ENCODE measurements at places on chromosomes 4 and X.

GRCh38 chr4:182808673-182809416 lies 108.3 kb downstream of the DCTD start:
- peak; percentile 77 for DNase-seq

DNA sequence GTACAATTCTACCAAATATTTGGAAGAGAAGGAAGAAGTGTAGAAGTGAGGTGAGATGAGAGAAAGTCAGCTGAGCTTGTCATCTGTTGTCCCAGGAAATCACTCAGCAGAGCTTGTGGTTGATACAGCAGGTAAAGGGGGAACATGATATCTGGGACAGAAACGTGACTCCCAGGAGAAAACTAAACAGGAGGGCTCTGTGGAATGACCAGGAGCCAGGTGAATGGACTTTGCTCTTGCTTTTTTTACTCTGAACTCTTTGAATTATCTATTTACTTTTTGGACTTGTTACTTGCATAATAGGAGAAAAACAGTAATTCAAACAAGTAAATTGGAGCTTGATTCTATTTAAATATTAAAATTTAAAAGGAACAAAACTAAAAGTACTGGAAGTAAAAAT lies 555.6 kb upstream of the FRG1 start:
- DNase-seq: no peak

DNA sequence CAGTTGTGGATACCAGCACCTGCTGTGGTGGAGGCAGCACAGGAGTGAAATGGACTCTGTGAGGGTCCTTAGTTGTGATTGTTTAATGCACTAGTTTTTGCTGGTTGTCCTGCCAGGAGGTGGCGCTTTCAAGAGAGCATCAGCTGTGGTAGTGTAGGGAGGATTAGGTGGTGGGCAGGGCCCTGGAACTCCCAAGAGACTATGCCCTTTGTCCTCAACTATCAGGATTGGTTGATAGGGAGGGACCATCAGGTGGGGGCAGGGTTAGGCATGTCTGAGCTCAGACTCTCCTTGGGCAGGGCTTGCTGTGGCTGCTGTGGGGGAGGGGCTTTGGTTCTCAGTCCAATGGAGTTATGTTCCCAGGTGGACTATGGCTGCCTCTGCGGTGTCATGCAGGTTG lies 121.9 kb downstream of the RRAGB start:
- DNase-seq: no peak

GRCh38 chr4:93313197-93313596 lies 515.4 kb upstream of the ATOH1 start:
- DNase-seq: no peak

DNA sequence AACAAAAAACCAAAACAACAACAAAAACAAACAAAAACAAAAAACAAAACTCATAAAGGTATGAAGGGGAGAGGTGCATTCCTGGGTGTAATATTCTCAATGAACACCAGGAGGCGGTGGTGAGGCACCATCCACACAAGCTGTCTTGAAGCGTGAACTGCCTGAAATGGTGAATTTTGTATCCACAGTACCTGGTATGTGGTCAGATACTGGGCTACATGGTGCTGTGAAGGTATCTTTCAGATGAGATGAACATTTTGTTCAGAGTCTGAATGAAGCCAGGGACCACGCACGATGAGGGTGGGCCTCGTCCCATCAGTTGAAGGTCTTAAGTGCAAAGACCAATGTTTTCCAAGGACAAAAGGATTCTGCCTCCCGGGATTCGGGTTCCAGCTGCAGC lies 58.5 kb downstream of the ASMT start:
- peak; percentile 60 for DNase-seq

GRCh38 chr4:109079731-109080130 lies 222.7 kb downstream of the COL25A1 start:
- DNase-seq: no peak

DNA sequence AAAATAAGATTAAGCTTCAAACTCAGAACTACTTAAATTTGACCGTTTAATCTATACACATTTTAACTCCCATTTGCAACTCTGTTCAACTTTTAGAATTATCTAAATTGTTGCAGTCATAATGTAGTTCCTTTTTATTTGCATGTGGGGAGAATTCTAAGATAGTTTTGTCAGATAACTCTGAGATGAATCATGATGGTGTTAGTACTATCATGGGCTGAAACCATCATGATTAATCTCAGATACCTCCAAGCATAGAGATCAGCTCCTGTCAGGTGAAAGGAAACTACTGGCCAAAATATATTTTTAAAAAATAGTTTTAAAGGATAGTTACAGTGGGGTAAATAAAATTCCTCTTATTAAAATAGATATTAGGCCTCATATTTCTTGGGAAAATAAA lies 39.0 kb downstream of the FBXO8 start:
- no peak for DNase-seq

GRCh38 chrX:139903210-139903609 lies 29.6 kb downstream of the ATP11C start:
- DNase-seq: no peak

DNA sequence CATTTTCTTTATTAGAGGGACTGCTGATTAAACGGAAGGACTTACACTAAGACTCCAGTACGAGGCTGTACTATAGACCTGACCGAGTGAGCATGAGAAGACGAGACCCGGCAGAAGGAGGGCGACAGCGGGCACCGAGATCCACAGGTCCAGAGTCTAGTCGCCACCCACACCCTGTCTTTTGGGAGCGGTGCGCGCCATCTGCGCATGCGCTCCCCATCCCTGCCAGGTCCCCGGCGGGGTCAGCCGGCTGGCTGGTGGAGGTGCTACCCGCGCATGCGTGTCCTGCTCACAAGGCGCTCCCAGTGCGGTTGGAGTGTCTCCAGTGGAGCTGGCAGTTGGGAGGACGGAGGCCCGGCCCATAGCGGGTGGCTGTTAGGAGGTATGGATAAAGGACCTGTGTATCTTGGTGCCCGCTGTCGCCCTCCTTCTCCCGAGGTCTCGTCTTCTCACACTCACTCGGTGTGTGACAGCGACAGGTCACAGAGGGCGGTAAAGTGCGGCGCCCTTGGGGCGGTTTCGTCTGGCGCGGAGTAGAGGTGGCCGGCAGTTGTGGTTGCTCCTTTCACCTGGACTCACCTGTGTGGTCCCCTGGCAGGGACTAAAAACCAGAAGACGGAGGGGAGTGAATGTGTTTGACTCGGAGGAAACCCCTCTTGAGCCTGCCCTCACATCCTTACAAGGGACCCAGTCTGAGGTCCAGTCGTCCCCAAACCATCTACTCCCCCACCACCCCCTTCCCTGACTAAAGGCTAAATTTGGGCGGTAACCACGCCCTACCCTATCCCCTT lies 7.6 kb upstream of the HSD17B10 start:
- DNase-seq: peak; percentile 80

DNA sequence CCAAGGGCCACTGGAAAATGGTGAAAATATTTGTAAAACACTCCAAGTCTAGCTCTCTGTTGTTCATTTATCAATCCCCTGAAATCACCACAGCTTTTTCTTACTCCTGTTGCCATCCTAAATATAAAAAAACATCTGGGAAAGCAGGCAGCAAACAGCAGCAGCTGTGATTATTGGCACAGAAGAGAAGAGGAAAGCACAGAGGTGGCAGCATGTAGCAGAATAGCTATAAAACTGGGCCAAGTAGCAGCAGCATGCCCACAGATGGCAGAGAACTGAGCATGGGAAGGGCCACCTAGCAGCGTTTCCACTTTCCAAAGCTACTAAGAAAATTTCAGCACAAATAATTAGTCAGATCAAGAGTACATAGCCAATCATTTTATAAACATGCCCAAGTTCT lies 307.2 kb downstream of the SLC7A11 start:
- no peak for DNase-seq

DNA sequence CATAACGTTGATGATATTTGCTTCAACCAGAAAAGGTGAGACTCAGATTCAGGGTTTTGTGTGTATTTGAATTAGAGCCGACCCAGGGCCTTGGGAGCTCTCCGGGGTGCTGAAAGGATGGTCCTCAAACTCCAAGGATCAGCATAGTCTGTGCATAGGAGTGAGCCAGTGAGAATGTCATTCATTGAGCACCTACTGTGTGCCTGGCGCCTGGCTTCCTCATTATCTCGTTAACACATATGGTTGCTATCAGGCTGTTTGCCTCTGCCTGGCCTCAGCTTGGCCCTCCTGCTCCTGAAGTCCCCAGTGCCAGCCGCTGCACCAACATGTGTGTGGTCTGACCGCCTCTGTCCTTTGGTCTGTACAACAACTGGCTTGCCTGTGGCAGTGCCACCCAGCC lies 25.1 kb upstream of the JAKMIP1 start:
- no peak for DNase-seq

DNA sequence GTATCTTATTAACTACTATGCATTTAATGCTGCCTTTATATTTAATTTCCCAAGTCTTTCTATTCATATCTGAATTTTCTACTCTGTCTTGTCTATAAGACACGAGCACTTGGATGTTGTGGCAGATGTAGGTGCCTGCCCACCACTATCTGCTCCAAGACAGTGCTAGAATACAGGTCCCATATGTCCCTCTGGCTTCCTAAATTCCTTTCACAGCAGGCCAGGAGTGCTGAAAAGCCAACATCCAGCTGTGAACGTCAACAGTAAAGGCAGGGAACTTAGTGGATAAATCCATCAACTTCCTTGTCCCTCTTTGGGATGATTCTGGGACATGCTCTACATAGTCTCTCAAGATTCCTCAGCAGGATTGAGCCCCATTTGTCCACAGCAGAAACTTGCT lies 245.1 kb upstream of the ETNPPL start:
- no peak for DNase-seq

DNA sequence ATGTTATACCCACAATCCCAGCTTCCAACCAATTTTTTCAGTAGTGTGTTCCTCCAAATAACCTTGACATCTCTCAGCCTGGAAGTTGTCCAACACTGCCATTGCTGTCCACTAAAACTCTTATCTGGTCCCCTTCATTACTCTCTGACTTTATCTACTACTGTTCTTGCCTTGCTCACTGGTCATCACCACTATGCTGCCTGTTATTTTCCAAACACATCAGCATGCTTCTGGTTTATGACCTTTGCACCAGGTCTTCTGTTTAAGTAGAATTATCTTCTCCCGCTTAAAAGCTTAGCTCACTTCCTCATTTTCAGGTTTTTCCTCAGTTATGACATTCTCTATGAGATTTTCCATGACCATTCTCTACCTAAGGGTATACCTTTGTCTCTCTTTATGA lies 5.5 kb downstream of the ELMOD2 start:
- DNase-seq: no peak

DNA sequence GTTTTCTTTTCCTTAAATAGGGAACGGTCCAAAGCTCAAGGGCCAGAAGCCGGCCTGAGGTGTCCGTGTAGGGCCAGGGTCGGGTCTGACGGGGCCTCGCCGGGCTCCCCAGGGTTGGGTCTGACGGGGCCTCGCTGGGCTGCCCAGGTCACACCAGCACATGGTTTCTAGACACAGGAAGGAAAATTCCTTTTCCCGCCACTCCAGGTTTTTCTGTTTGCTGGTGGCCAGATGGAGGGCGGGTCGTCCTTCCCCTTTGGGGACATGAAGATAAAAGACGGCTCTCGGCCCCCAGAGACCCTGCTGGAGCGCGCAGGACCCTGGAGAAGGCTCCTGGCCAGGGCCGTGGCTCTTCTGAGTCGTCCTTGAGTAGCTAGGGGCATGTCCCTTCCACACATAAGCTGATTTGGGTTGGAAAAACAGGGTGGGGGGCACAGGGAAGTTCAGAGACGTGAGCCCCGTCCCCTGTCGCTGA lies 35.1 kb downstream of the PIGG start:
- DNase-seq: no peak

GRCh38 chr4:683982-684622 lies 4.8 kb downstream of the SLC49A3 start:
- peak; percentile 32 for DNase-seq

GRCh38 chr4:186297013-186297645 lies 31.1 kb downstream of the F11 start:
- peak; percentile 26 for DNase-seq

DNA sequence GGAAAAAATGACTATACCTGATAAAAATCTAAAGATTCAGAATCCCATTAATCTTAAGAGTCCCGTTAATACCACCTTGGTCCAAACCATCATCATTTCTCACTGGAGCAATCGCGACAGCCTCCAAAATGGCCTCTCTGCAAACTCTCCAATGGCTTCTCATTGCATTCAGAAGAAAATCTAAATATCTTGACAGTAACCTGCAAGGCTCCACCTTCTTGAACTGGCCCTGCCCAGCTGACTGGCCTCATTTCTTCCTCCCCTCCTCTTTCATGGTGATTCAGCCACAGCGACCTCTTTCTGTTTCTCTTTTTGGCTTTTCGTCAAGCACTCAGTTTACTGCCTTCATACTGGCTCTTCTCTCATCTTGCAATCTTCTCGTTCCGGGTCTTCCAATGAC lies 56.2 kb upstream of the GPRIN3 start:
- no peak for DNase-seq

Data from CD4-positive, alpha-beta T cell treated with Interleukin-21 for 1 hour (primary cell).